ENCODE measurements at places on chromosomes 12 and 14.

DNA sequence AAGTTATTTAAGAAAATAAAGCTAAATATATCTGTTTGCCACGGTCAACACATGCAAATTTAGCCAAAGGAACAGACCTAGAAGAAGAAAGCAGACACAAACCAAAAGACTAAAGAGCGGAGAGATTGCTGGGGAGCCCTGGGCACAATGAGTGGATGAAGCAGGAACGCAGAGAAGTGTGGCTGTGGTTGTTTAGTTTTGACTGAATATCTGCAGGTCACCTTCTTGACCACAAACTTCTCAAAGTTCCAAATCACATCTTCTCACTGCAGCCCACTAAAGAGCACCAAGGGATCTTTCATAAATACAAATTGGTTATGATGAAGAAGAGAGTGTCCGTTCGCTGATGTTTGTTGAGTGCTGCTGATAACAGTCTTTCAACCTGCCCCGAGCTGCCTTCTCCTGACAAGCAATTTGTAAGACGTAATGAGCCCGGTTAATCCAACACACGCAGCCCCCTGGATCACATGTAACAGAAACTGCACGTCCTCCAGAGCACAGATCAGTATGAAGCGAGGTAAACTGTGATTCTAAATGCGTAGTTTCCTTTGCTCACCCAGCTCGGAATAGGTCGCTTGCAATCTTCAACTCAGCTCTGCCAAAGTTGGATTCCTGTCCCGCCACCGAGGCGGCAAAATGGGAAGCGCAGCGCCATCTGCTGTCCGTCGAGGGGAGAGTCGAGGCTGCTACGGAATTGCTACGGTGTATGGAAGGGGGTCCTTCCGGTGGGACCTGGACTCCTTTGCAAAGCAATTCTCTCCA is 120.8 kb downstream of the GXYLT1 start:
- peak; percentile 90 for DNase-seq

DNA sequence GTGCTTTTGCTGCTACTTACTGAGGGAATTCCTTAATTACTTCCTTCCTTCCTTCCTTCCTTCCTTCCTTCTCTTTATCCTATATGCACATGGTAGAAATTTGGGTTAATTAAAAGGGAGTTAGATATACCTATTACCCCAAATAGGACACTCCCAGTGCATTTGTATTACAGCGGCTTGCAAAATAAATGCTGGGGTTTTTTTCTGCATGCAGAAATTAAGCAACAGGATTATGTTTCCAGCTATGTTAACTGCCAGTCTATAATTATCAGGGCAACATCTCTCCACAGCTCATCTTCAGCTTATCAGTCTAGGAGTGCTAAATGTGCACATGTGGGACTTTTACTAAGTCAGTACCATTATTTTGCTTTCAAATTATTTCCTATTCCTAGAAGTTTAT is 132.9 kb upstream of the SLC35F4 start:
- no peak for DNase-seq

GRCh38 chr12:19093218-19093617 is 36.3 kb upstream of the PLEKHA5 start:
- no peak for DNase-seq

DNA sequence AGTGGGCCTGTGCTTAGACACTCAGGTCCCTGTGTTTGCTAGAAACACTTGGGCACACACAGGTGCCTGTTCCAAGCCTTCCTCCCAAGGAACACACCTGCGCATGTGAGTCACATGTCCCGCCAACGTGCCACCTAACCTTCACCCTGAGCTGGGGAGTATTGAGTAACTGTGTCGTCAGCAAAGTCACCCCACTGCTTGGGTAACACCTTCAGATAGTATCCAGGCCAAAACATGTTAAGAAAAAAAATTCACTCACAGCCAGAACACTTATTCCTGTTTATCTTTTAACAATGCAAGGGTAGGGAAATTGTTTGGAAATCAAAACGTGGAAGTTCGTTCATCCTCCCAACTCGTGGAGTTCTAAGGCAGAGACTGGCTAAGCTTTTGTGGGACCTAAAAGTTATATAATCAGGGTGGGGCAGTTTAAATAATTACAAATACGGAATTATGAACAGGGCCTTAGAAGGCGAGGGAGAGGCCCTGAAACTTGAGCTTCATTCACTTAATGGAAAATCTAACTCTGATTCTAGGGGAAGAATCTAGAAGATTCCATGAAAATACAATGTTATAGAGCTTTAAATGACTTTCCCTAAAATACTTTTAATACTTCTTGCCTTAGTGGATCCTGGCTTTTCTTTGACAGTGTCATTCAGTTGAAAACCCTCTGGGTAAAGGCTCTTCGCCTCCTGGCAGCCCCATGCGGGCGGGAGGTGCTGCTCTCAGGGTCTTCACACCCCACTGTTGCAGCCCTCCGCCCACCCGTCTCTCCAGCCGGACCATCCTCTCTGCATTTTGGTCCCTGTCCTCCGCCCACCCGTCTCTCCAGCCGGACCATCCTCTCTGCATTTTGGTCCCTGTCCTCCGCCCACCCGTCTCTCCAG is 30.3 kb upstream of the ADIPOR2 start:
- no peak for DNase-seq

- no peak for DNase-seq
These were observed 1.2 kb downstream of the NKX2-1 start for GRCh38 chr14:36518586-36519430.
